ENCODE measurements at places on chromosomes 4 and X.

- DNase-seq = no peak
Observed at GRCh38 chr4:183326853-183327252, 4.6 kb upstream of the CLDN24 start.

DNA sequence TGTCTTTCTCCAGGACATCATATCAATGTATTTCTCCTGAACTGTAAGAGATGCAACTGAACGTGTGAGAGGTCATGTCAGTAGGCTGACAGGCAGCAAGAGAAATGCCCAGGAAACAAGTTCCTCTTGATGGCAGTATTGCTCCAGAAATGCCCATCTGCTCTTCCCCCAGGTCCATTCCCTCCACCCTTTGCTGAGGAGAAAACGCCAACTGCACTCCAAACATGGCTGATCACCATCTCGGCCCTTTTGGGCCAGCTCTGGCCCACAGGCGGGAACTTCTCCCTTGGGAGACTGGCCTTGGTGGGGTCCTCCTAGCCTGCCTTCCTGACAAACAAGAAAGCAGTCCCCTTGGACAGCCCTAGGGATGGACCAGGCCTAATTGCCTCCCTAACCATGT lies 276.5 kb upstream of the AGTR2 start:
- DNase-seq = peak; percentile 40

GRCh38 chr4:15376145-15376544 lies 51.7 kb upstream of the C1QTNF7 start:
- no peak for DNase-seq

DNA sequence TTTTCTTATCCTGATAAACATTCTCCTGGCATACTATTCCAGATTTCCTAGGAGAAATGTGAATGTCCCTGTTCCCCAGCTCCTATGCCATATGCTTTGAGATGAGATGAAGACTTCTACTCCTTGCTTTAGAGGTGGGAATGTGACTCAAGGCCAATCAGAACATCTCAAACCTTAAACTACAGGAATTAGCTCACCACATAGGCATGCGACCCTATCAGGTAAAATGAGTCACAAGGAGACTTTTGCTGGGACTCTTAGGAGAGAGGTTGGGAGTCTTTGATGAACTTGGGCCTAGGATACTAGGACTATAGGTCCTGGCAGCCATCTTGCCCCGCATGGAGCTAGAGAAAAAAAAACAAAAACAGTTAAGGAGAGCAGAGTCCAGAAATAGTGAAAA lies 5.8 kb upstream of the USO1 start:
- DNase-seq = no peak

DNA sequence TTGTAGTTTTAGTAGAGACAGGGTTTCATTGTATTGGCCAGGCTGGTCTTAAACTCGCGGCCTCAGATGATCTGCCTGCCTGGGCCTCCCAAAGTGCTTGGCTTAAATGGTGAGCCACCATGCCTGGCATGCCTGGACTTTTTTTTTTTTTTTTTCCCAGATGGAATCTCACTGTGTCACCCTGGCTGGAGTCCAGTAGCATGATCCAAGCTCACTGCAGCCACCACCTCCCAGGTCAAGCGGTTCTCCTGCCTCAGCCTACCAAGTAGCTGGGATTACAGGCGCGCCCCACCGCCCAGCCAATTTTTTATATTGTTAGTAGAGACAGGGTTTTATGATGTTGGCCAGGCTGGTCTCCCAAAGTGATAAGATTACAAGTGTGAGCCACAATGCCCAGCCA lies 8.4 kb downstream of the UBE2K start:
- DNase-seq = no peak

DNA sequence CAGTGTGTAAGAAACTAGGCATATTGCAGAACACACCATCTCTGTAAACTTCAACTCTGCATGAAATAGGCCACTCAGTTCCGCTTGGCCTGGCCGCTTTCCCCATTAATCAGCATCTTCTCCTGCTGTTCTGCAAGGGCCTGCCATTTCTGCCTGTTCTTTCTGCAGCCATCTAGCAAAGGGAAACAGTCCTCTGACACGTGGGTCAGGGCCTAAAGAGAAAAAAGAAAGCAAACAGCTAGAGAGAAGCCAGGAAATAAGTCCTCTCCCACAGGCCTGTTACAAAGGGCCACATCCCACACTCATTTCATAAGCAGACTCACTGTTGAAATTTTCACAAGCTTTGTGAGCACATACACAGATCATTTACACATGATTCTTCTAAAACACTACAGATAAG lies 130.1 kb downstream of the PDE5A start:
- peak; percentile 33 for DNase-seq

- DNase-seq = no peak
Observed at GRCh38 chr4:173411106-173411693, 12.3 kb upstream of the SCRG1 start.

GRCh38 chr4:15506464-15506863 lies 36.8 kb downstream of the CC2D2A start:
- DNase-seq = no peak

DNA sequence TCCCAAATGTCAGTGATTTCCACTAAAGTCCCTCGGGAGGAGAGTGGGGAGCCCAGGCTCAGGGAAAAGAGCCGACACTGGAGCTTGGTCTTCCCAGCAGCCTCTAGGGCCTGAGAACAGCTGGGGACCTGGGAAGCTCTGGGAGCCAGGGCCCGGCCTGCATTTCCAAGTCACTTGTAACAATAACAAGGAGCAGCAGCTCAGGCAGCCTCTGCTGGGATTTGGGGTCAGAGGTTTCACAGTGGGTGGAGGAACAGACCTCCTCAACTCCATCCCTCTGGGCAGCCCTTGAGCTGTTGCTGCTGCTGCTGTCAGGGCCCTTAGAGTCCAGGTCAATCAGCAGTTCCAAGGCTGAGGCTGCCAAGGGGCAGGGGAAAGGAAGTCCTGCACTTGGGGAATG lies 11.1 kb downstream of the STARD8 start:
- no peak for DNase-seq

GRCh38 chr4:66606215-66606614 lies 935.9 kb upstream of the EPHA5 start:
- no peak for DNase-seq

GRCh38 chr4:126445596-126445995 lies 1130.8 kb downstream of the FAT4 start:
- no peak for DNase-seq

DNA sequence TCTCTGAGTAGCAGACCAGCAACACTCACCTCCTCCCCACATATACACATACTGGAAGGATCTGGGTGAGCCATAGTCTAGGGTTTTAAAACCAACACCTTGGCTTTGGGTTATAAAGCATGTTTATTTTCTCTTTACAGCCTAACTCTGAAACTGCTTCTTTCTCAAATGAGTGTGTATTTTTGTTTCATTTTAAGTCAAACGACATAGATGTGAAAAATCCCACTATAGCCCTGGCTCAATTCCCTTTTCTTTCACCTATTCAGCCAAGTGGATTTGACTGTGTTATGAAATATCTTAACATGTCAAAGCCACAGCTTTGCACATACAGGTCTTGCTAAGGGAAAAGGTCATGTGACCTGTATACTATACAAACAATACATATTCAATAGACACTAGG lies 13.8 kb downstream of the NEXMIF start:
- no peak for DNase-seq

- DNase-seq = peak; percentile 75
Observed at GRCh38 chr4:54296548-54297203, 67.6 kb downstream of the PDGFRA start.

DNA sequence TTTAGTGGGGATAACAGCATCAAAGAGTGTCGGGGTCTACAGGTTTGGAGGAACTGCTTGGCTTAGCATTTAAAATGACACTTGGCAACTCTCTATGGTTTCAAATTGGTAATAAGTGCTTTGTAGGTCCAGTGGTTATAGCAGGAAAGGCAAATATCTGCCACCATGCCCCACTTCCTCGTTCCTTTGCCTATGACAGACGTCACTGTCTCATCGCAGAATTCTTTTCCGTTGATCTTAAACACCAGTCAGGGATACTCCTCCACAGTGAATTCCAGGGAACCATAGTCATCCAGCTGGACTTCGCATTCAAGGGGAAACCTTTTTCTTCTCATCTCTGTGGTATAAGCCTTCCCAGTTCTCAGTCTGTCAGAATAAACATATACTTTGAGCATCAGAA lies 319.1 kb downstream of the GPAT3 start:
- no peak for DNase-seq

DNA sequence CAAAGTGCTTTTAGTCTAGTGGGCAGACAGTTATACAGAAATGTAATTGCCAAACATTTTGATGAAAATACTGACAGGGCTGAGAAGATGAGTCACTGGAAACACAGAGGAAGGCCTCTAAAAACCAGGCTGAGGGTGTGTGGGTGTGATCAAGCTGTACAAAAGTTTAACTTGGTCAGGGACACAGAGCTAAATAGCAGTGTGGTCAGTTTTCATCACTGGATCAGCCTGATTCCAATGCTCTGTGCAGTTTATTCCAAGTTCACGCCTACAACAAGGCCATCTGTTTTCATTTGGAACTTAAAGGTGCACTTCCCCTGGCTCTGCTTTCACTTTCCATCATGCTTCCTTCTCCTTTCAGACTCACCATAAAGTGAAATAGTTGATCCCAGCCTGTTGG lies 10.6 kb downstream of the CENPVL3 start:
- DNase-seq = no peak

DNA sequence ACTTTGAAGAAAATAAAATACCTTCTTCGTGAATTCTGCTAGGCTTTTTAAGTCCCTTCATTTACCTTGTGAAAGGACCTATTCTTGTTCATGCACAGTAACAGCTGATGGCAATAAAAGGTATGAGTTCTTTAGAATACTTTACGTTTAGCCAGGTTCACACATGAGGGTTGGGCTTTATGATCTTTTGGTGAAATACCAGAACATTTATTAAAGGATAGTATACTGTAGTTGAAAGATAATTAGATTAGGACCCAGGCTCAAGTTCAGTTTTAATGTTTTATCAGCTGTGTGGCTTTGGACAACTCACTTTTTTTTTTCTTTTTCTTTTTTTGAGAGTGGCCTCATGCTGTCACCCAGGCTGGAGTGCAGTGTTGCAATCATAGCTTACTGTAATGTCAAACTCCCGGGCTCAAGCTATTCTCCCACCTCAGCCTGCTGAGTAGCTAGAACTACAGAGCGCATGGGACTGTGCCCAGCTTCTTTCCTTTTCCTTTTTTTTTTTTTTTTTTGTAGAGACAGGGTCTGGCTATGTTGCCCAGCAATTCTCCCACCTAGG lies 28.2 kb upstream of the NEIL3 start:
- DNase-seq = no peak

DNA sequence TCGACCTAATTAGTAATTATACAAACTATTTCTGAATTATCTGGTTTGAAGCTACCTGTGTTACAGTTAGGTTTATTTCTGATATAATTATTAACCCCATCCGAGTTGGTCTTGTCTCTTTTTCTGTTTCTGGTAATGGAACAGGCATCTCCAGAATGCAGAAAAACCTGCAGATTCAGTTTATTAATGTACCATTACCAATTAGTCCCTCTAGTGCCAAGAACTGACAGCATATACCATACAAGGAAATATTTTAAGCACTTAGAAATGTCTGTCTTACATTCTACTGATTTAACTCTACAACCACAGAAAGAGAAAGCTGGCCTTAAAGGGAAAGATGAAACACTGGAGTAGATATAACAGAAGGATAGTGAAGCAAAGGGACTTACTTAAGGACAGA lies 570.6 kb downstream of the CENPC start:
- no peak for DNase-seq

GRCh38 chrX:9911487-9911886 lies 55.7 kb upstream of the CLDN34 start:
- no peak for DNase-seq

GRCh38 chrX:21721195-21721594 lies 36.7 kb downstream of the SMPX start:
- DNase-seq = no peak

DNA sequence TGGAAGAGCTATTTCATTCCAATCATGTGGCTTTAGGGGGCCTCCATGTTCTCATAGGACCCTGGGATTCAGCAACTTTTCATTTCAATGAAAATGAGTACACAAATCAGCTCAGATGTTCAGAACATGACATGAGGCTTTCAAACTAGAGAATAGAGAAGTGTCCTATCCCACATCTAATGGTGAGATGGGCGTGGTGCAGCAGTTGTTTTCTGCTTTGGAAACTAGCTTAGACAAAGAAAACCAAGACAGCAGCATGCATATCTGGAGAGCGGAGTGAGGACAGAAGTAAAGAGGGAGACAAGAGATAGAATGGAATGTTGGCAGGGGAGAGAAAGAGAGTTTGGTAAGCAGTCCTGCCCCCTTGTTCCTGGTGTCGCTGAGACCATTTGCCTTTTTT lies 1009.1 kb upstream of the IGFBP7 start:
- DNase-seq = no peak

DNA sequence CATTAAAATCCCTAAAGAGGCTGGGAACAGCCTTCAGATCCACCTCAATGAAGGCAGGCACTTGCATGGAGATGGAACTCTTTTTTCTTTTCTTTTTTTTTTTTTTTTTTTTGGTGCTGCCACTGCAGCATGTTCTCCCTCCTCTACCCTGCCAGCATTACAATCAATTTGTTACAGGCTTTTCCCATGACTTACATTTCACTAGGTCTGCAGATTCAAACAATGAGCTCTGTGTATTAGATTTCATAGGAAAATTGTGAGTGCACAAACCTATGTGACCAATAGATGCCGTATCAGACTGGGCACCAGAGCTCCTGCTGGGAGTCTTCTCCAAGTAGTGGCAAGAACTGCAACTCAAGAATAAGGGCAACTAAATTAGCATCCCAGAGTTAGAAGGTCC lies 63.8 kb upstream of the GABRQ start:
- no peak for DNase-seq

DNA sequence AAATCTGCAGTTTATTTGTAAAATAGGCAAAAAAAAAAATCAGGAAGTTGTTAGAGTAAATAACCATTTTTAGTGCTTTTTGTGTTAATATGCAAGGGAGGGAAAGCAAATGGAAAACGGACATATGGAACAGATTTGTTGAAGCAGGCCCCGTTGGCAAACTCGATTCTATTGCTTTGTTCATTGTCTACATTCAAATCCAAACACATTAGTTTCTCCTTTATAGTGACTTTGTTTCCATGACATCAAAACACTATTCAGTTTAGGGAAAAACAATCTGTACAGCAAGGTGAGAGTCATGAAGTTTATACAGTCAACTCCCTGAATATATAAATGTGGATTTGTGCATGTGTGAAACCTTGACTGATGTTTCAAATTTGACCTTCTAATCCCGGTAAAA lies 142.2 kb downstream of the FAM47A start:
- no peak for DNase-seq

All from putamen (tissue), 1 donor.